NCI-H1105 (cell line): ENCODE measurements at places on chromosomes 5 and 9.

DNA sequence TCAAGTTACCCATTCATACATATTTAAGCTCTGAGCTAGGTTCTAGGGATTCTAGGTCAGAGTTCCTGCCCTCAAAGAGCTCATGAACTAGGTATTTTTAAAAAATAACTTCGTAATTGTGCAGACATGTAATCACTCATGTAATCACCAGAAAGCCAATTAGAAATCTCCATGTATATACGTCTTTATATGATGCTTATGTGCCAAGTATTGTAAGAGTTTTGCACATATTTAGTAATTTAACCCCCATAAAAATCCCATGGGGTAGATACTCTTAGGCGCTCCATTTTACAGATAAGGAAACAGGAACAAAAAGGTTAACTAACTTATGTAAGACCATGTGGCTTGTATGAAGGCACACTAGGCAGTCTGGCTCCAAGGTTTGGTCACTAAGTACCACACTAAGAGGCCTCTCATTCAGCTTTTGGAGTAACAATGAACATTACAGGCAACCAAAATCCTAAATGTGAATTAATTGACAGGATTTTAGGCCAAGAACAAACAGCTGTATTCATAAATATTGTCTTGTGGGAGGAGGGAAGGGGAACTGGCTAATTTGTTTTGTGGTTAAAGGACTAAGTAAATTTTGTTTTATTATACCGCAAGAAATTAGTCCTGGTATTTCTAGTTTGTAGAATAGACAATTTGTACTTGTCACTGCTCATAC is 1.7 kb upstream of the OTULINL start:
- no peak for DNase-seq

DNA sequence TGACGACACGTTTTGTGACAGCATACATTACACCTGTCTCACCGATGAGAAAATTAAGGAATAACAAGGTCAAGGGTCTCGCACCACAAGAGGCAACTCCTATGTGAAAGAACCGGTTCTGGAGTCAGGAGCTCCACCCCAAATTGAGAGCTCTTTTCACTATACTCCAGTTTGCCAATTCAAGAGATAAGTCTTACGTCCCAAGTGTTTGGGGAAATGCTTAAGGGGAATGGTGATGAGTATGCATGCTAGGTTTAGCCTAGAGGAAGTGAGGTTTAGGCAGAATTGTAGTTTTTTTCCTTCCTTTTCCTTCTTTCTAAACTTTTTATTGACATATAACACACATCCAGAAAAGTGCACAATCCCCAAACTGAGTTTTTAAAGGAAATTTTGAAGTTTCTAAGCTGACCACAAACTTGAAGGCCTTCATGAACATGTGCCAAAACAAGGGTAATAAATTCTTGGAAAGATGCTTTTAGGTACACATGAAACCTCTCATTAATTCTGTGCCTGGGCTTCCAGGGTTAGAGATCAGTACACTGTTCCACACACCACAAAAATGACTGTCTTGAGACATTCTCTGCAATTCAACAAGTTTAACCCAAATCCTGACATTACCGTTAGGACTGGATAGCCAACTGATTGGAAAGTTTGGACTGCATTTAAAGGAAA is 127.6 kb upstream of the SLC1A3 start:
- no peak for DNase-seq

GRCh38 chr5:38426490-38426889 is 130.0 kb downstream of the LIFR start:
- DNase-seq = no peak

GRCh38 chr9:8579661-8580060 is 780.1 kb upstream of the DMAC1 start:
- no peak for DNase-seq
